ENCODE measurements at places on chromosomes 5 and 9. TPM values are rescaled to one million over a fixed set of nuclear protein-coding genes. Genes with fewer than 3 reads are reported as not detected.

The FYB1 gene
- not detected for total RNA-seq

The IGFBPL1 gene
- total RNA-seq = not detected

The PAEP gene
- not detected for total RNA-seq

The ZCCHC7 gene
- total RNA-seq = 15.5 TPM

The NIM1K gene
- not detected for total RNA-seq

The PDE6A gene
- under 0.01 TPM for total RNA-seq

The ARID3C gene
- 0.33 TPM for total RNA-seq

The STING1 gene
- 67.3 TPM for total RNA-seq

The ZNF883 gene
- 0.65 TPM for total RNA-seq

The REXO4 gene
- total RNA-seq = 13.4 TPM

The PPP2R2B gene
- not detected for total RNA-seq

The PCDHGA6 gene
- 7.2 TPM for total RNA-seq

The SYK gene
- not detected for total RNA-seq

The IQGAP2 gene
- 2.3 TPM for total RNA-seq
